ENCODE measurements at places on chromosomes 11 and 22.
A peak's percentile ranks its signal among the peaks of the same experiment; 100 is the strongest.

GRCh38 chr11:32566517-32566916 lies 17.1 kb upstream of the EIF3M start:
- DNase-seq: no peak

DNA sequence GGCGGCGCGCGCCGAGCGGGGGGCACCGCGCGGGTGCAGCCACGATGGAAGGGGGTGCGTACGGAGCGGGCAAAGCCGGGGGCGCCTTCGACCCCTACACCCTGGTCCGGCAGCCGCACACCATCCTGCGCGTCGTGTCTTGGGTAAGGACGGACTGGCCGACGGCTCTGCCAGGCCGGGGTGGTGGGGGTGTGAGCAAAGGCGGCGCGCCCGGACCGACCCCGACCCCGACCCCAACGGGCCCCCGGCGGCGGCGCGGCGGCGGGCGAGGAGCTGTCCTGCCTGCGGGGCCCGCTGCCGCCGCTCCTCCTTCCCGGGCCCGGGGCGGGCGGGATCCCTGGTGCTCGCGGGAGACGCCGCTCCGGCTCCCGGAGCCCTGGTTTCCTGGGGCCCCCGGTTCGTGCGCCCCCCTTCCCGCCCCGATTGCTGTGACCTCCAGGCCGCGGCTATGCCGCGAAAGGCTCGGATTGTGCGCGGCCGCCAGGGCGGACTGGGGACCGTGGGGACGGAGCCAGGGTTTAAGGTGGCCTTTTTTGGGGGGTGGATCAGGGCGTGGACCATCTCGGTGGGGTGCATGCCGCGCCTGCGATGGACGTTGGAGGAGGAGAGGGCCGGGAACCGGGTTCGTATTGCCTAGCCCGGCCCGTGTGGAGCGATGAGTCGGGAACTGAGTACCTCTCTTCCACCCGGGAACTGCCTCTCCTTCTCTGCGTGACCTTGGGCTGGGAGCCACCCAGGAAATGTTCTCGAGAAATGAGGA lies at the start of gene SYNGR1:
TSS of gene SYNGR1 (plus strand) at position 25 of the 760 bp plus-strand sequence. CDS start at position 45, 20 bp downstream.
- peak; percentile 68 for DNase-seq

DNA sequence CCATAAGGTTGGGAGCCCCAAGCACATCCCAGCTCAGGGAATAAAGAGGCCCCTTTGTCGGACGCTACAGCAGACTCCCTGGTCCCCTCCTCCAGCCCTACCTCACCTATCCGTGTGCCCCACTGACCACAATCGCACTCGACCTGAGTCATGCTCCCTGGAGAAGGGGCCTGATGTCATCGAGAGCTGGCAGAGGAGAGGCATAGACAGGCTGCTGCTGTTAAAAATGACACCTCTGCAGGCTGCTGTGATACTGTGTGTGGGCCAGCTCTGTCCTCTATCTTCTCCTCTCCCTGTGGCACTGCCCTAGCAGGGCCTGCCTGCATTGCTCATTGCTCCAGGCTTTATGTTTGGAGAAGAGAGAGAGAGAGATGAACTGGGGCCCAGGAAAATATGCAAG lies 123.4 kb upstream of the SYT13 start:
- DNase-seq: peak; percentile 25

GRCh38 chr11:128947773-128948172 lies 5.1 kb upstream of the TP53AIP1 start:
- no peak for DNase-seq

DNA sequence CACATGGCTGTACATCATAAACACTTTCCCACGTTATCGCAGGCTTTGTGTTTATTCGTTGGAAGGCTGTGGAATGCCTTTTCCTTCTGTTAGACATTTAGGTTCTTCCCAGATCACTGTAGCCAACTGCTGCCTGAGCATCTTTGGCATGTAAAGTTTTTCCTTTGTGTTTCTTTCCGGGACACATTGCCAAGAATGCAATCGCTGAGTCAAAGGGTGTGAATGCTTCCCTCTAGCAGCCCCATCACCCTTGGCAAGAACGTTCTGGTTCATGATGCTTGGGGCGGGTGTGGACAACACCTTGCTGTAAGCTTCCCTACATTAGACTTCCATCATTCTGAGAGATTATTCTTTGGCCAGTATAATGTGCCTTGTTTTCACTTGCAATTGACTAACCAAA lies 136.2 kb downstream of the OSBP2 start:
- DNase-seq: peak; percentile 92

DNA sequence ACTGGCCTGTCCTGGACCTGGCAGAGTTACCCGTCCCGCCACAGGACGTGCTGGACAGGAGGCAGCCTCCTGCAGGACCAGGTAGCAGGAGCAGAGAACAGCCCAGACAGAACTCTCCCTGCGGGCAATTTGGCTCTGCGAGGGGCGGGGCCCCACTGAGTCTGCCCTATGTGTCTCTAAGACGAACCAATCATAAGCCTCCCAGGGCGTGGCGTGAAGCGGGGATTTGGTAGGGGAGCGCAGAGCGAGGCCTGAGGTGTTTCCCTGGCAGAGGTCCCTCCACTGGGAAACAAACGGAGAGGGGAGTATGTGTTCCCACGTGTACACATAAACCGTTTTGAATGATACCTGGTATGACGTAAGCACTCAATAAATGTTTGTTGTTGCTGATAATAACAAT lies 7.4 kb downstream of the CD82 start:
- no peak for DNase-seq

GRCh38 chr22:28005513-28005912 lies 86.5 kb upstream of the PITPNB start:
- DNase-seq: no peak

DNA sequence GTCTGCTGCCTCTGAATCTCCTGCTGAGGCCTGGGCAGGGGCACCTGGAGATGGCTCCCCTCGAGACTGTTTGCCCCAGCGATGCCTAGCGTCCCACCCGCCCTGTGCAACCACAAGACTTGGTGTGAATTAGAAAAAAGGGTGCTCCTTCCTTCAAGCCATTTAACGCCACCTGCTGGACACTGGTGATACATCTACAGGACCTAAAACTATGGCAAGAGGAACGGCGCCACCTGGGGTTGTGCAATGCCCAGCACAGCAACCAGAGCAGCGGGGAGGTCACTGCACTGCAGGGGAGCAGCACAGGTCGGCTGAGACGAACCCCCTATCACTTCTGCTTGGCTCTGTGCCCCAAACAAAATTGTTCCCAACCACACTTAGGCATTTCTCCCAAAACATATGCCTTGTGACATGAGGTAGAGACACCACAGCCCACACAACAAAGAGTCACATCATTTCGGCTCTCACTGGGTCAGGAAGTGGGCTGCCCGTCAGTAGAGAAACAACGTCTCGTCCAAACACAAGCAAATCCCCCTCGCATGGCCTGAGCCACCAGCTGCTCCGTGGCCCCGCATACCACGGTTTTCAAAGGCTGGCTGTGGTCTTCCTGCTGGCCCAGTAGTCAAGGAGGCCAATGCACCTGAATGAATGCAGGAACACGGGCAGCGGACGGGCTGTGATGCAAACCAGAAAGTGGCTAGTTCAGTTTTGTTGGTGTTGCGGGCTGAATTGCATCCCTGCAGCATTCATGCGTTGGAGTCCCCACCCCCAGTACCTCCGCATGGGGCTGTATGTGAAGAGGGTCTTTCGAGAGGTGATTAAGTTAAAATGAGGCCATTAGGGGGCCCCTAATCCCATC lies 171.9 kb downstream of the SHANK2 start:
- peak; percentile 72 for DNase-seq

GRCh38 chr11:118876286-118876685 lies 7.4 kb upstream of the CXCR5 start:
- DNase-seq: no peak

DNA sequence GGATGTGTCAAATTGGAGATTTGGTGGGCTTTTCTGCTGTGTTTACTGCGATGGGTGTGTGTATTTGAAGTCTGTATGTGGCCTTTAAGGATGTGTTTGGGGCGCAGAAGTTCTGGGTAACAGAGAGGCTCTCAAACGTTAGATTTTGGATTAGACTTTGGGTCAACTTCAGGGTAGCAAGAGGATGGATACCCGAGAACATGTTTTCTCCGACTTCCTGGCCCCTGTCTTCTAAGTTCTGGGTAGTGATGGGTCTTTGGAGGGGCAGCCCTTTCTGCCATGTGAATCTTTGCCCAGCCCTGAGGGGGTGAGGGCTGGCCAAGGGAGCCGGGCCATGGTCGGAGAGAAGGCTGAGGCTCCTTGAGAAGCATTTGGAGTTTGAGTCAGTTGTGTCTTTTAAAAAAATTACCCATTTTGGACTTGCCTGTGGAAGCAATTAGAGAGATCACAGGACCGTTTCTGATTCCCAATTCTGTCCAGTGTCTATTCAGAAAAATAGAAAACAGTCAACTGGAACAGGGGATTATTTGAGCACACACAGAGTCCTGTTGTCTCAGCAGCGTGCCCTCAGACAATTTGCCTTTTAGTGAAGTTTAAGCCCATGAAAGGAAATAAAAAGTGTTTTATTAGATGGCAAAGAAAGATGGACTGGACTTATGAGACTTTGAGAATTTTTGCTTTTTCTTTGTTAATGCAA lies 114.4 kb downstream of the PTPRJ start:
- DNase-seq: no peak

Data from AG20443 (cell line).